Daoy (cell line): ENCODE measurements at places on chromosomes 2 and 18.

DNA sequence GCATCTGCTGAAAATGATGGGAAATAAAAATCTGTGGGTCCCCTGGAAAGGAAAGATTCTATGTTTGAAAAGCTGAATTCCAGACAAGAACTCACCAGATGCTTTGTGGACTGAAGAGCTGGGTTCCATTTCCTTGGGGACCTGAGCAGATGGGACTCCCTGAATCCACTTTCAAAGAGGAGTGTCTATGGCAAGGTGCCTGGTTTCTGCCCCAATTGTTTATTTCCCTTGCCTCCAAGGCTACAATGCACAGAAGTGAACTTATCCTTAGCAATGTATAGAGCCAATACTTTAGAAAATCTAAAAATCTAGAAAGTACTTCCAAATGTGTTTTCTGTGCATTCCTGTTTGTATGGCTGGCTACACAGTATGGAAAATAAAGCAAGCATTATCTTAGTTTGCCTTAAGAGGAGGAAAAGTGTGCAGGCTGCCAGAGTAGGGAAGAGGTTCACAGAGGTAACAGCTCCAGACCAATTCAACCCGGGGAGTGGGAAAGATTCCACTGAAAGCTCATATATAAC lies 420.5 kb downstream of the NRXN1 start:
- DNase-seq, result no peak

DNA sequence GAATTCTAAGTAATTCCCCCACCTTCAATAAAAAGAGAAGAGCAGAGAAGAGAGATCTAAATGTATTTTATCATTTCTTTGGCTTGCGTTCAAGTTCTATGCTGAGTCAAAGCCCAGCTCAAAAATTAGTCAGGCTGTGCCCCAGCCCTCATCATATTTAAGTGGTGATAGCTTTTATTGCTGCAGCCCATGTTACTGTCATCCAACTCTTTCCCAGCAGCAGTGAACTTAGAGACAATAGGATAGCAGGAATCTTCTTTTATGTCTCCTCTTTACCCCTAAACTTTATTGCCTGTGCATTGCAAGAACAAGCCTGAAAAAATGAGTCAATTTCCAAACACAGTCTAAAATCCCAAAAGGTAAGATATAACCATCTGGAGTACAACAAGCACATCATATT lies 1599.3 kb upstream of the PIK3C3 start:
- DNase-seq, result no peak

- DNase-seq, result no peak
Observed at GRCh38 chr2:217909156-217909820, 93.5 kb downstream of the TNS1 start.

GRCh38 chr2:238123218-238123971 lies 15.1 kb upstream of the KLHL30 start:
- DNase-seq, result no peak

DNA sequence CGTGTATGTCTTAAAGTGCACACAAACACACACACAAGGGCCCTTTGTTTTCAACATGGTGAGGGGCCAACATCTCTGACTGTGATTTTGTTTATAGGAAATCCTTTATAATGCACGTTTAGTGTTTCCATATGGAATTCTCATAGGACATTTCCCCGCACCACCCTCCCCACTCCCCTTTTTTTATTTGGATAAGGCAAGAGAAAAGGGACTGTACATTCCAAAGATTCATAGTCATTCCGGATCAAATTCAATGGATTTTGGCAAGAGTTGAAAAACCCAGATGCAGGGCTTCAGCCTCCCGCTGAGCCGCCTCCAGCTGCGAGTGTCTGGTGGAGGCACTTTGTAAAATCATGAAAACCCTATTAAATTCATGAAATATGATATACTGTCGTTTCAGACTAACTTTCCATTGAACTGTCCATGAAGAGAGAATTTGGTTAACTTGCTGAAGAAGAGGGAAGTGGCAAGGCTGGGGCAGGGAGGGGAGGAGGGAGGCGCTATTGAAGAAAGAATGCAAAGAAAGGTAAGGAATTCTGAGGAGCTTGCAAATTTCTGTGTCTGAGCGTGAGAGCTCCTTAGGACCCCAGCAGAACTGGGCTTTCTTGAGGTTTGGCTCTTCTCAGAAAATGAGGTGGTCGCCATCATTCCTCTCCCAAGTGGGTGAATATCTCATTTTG lies 25.8 kb upstream of the SLC14A2 start:
- DNase-seq, result peak; percentile 83

DNA sequence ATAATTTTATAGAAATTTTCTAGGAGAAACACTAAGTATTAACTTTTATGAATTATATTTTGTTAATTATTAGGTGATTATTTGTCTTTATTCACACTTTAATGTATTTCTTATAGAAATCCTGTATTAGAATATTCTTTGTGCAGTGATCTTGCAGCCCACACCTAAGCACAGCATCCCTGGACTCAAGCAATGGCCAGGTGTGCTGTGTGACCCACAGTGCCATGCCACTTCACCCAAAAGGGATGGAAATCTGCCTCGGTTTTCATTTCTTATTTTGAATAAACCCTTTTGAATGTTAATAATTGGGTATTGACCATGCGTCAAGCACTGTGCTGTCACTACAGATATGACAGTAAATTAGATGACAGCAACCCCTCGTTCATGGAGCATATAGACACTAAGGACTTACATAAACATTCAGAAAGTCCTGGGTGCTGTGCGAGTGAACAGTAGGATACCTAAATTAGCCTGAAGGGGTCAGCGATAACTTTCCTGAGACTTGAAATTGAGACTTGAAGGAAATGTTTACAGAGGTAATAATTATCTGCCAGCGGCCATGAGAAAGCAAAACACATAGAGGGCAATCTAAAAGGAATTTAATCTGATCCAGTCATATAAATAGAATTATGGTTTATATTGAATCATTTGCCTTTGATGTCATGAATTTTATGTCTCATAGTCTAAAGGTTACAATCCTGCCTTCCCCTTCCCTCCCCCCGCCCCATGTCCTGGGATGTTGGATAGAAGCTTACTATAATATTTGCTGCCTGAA lies 52.7 kb upstream of the CALCRL start:
- peak; percentile 32 for DNase-seq

DNA sequence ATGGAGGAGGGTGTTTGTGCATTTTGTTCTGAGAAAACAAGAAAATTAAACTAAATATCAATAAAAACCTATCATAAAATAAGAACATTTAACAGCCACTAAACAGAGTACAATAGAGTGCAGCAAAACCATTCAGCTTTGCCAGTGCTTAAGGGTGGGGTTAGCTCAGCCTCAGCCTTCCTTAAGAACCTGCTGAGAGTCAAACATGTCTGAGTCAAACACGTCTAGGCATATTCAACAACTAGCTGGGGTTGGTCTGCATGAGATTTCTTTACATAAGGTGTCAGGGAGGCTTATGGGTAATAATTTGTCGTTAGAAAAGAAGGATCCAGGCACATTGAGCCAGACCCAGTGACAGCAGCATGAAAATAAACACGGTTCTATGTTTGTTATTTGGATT lies 298.2 kb downstream of the SP3 start:
- no peak for DNase-seq

DNA sequence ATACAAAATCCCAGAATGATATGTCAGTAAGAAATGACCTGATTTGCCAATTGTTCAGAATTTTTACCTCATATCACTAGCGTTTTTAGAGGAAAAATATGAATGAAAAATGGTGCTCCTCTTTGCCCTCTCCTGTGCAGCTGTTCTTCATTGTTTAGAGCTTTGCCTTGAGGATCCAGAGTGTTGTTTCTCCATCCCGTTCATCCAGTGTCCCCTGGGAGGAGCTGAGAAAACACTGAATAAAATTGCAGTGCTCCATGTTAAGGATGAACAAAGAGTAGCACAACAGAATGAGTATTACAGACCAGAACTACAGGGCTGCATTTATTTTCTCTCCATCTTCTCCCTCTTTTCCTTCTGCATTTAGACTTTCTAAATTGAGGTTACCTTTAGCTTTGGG lies 133.1 kb downstream of the ADCYAP1 start:
- DNase-seq, result no peak

- no peak for DNase-seq
Observed at GRCh38 chr2:183063083-183063482, 15.5 kb upstream of the DUSP19 start.
